ENCODE measurements at places on chromosomes 3 and 15.

- no peak for DNase-seq
These were observed 10.7 kb downstream of the HMCES start for GRCh38 chr3:129289201-129289921.

GRCh38 chr15:42726114-42726513 lies 10.8 kb downstream of the CDAN1 start:
- no peak for DNase-seq

DNA sequence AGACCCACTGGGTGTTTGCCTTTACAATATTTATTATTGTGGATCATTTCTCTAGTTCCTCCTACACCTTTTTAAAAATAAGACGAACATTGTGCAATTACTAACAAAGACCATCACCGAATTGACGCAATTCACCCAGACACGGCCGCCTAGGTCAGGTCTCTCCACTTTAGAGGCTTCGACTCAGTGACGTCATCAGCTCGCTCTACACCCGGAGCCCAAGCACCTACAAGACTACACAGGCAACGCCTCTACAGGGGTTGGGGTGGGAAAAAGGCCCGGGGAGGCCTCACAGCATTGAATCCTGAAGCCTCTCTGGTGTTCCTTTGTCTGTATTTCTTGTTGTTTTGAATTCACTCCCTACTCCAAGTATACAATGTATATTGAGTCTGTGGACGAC lies 16.6 kb downstream of the ZIC4 start:
- no peak for DNase-seq

- DNase-seq: no peak
These were observed 31.4 kb downstream of the HRH1 start for GRCh38 chr3:11185564-11186317.

GRCh38 chr3:122247825-122248185 lies 64.3 kb downstream of the CASR start:
- DNase-seq: no peak

DNA sequence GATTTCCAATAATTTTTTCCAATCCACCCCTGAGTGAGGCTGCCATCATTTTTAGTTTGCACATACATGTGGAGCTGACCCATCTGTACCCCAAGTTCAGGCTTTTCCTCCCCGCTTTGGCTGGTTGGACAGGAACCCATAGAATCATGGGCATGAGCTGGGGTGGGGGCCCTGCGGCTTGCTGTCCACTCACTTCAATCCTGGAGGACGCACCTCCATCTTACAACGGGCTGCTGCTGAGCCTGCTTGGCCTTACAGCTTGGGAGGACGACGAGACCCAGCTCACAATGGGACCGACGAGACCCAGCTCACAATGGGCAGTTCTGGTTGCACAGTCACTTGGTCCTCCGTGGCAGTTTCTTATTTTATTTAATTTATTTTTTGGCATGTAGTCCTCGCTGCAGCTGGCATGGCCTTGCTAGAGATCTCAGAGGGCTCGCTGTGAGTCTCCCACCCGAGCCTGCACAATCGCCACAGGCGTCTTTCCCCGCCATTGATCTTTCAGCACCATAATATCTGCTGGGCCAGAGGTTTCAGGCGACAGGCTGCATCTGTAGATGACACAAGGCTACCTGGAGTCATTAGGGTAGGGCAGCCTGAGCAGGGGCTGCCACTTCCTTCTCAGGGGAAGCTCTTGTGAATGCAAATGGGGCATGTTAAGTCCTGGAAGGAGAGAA lies 19.6 kb upstream of the EPHB3 start:
- no peak for DNase-seq

- DNase-seq: no peak
These were observed 75.0 kb downstream of the LRRC28 start for GRCh38 chr15:99326235-99326634.

GRCh38 chr15:50997371-50998051 lies 89.0 kb downstream of the AP4E1 start:
- DNase-seq: no peak

DNA sequence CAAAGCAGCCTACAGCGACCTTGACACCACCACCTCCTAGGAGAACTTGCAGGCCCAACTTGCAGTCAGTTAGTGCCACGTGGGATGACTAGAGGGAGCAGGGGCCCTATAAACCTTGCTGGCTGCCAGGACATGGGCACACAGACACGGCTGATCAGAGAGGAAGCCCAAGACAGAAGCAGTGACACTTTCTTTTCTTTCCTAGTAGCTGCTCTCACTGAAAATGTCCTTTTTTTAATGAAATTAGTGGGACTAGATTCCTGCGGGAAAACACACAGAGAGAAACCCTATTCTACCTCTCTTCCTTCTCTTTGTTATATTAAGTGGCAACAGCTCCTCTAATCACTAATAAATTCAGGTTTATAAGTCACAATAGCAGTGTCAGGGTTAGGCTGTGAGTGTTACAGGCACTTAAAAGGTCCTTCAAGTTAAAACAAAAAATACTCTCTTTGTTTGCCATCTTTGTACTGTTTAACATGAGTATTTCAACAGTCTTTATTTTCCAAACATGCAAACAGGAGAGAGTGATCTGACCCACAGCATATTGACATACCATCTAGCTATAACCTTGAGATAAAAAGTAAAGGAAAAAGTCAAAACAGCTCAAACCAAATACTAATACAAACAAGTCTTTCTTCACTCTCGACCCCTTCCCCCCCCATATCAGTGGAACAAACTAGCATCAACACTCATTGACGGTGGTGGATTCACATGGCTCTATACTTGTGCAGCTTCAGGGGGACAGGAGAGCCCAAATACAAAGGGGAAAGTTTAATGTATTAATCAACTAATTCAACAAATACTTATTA lies 2.1 kb upstream of the TMEM212 start:
- no peak for DNase-seq
